ENCODE measurements at places on chromosomes 1 and 21. TPM values are rescaled to one million over a fixed set of nuclear protein-coding genes. Genes with fewer than 3 reads are reported as not detected.

Gene ZC3H12A
- 12.5 TPM for total RNA-seq

Gene KCNK2
- 29.7 TPM for total RNA-seq

Gene FAM43B
- 40.0 TPM for total RNA-seq

Gene LAMC2
- total RNA-seq = 0.06 TPM

Gene TMIGD3
- total RNA-seq = 27.2 TPM

Gene SPATC1L
- 16.8 TPM for total RNA-seq

Gene NID1
- 71.2 TPM for total RNA-seq

DNA sequence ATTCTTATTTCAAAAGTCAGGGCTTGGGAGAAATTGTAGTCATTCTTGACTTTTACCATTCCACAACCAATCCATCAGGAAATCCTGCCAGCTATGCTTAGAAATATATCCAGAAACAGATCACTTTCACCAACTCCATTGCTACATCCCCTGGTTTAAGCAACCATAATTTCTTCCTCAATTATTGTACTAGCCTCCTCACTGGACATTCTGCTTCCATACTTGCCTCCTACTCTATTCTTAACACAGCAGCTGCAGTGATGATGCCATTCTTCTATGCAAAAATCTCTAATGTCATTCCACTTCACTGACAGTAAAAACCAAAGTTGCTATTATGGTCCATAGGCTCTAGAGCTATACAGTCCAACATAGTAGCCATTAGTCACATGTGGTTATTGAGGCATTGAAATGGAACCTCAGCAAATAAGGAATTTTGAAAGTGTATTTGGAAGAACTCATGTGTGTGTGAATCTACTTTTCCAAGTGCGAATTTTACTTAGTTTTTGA is 110.7 kb upstream of the KIAA0040 start:
- H3K4me3 ChIP-seq = no peak overlapping the region
- no peak for DNase-seq
- no peak overlapping the region for H3K27ac ChIP-seq
- no peaks in the 10 kb centered on the region for H3K4me1 ChIP-seq

DNA sequence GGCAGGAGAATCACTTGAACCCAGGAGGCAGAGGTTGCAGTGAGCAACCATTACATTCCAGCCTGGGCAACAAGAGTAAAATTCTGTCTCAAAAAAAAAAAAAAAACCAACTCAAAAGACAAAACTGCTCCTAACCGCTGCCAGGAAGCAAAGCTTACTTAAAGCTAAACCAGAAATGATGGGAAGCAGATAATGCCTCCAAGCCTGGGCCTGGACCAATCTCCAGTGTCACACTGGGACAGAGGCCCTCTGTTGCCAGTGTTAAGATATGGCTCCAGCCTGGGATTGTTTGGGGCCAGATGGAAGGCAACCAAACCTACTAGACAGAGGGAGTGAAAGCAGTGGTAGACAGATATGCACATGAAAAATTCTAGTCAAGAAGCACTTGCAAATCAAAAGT is 36.9 kb downstream of the NSL1 start:
- H3K27ac ChIP-seq = no peak overlapping the region
- no peak for DNase-seq
- peaks cover 23% of the 10 kb centered on the region for H3K4me1 ChIP-seq
- H3K36me3 ChIP-seq = no peaks in the 10 kb centered on the region
- H3K4me3 ChIP-seq = no peak overlapping the region

DNA sequence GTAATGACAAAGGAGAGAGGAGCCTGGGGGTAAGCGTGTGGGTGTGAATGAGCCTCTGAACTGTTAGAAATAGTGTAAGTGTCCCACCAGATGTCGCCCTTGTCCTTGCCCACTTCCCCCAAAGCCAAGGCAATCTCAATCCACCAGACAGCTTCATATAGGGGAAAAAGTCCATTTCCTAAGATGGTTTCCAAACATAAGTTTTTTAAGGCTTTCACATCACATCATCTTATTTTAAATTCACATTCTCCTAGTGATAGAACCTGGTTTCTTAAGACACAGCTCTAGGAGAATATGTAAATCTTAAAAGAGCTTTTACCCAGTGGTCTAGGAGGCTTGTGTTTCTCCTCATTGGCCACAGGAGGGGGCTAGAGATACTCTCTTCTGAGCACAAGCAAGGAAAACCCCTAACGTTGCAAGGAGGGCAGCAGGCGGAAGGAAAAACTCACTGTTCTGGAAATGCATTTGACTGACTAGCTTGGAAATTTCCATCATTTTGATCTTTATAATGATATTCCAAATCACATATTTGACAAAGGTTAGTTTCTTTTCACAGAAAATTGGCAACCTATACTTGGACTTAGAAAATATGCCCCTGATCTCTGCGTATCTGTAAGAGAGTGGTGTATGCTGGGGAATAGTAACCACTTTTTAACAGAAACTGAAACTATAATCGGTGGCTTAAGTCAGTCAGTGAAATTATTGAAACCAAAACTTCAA is 51.9 kb upstream of the LPAR3 start:
- DNase-seq = peak; percentile 75
- H3K27me3 ChIP-seq = no peaks in the 10 kb centered on the region
- H3K27ac ChIP-seq = peak overlapping the region; percentile 19
- no peaks in the 10 kb centered on the region for H3K36me3 ChIP-seq
- peak overlapping the region; percentile 52 for H3K4me3 ChIP-seq
- peaks cover 12% of the 10 kb centered on the region for H3K4me1 ChIP-seq

- no peak overlapping the region for H3K27ac ChIP-seq
- DNase-seq = no peak
- no peaks in the 10 kb centered on the region for H3K36me3 ChIP-seq
- H3K27me3 ChIP-seq = no peaks in the 10 kb centered on the region
- H3K4me1 ChIP-seq = no peaks in the 10 kb centered on the region
Observed at GRCh38 chr1:215594640-215595039, 27.5 kb downstream of the KCTD3 start.

DNA sequence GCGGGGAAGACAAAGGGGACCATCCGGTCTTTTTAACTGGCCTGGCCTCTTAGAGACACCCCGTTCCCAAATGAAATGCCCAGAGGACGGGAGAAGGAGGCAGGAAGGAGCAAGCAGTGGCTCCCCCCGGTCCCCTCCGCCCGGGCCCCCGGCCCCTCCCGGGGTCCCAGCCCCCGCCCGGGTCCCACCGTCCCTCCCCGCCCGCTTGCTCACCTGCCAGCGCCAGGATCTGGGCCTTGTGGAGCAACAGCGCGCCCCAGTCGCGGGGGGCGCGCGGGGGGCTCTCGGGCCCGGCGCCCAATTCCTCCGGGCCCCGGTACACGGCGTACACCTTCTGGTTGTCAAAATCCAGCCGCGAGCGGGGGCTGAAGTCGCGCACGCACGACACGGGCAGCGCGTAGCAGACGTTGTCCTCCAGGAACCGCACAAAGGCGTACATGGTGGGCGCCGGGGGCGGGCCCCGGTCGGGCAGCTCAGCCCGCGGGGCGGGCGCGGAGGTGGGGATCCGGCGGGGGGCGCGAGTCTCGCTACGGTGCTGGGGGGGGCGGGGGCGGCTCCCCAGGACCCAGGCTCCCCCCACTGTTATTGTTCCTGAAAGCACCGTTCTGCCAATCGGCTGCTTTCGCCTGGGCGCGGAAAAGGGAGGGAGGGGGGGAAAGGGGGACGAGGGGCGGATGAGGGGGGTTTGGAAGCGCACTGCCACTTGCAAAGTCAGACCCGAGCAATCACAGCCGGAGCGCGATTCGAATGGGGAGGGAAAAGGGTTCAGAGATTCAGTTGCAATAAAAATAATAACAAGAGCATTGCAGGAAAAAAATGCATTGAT is at the start of gene BEND5:
Gene BEND5 (minus strand): TSS at position 499 of the 826 bp plus-strand sequence. CDS start 60 bp downstream, at position 439.
- DNase-seq = peak; percentile 62
- no peaks in the 10 kb centered on the region for H3K36me3 ChIP-seq
- peak within 1 kb of the TSS; percentile 78 for H3K4me3 ChIP-seq

DNA sequence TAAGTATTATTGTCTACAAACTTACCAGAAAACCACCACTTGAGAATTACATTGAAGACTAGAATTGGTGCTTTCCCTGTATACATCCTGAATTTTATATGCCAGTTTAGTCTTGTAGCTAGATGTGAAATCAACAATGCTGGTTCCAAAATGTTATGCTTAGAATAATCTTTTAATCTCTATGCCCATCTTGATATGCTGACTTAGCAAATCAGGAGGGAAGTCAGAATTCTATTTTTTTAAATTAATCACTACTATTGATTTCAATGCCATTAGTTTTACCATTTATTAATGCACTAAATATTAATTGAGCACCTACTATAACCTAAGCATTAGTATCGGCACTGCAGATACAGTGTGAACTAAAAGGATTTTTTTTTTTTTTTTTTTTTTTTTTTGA is 641.6 kb upstream of the ADGRL4 start:
- H3K27ac ChIP-seq = no peak overlapping the region
- H3K27me3 ChIP-seq = no peaks in the 10 kb centered on the region
- no peak for DNase-seq
- no peaks in the 10 kb centered on the region for H3K4me1 ChIP-seq

DNA sequence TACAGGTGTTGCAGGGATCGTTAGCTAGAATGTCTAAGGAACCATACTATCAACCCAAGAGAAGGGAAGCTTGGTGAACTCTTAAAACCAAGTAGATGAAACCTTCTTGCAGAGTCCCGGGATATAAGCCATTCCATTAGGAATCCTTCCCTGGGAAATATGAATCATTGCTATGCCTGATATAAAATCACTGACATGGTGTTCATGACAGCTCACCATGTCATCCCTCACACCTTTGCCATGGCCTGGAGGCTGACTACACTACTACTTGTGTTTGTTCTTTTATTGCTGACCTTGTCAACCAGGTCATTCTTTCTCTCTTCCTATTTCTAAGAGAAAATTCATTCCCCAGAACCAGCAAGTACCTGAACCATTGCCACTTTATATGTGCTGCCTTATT is 12.1 kb downstream of the ST6GALNAC3 start:
- H3K36me3 ChIP-seq = no peaks in the 10 kb centered on the region
- H3K4me1 ChIP-seq = no peaks in the 10 kb centered on the region
- no peak for DNase-seq

DNA sequence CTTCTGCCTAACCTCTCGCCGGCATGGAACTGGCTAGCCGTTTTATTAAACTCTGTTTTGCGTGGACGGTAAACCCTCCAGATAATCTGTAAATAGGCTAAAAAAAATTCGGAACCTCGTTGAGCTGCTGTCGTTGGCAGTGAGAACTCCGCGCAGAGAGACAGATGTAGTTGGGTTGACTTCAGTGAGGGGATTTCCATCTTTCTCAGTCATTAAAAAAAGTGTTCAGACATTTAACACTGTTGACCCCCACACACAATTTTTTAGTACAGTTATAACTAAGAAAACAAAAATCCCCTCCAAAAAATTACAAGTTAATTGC is 464 bp downstream of the PARK7 start:
- H3K4me3 ChIP-seq = peak overlapping the region; percentile 72
- H3K36me3 ChIP-seq = no peaks in the 10 kb centered on the region
- H3K27me3 ChIP-seq = no peaks in the 10 kb centered on the region
- peak overlapping the region; percentile 96 for H3K27ac ChIP-seq

DNA sequence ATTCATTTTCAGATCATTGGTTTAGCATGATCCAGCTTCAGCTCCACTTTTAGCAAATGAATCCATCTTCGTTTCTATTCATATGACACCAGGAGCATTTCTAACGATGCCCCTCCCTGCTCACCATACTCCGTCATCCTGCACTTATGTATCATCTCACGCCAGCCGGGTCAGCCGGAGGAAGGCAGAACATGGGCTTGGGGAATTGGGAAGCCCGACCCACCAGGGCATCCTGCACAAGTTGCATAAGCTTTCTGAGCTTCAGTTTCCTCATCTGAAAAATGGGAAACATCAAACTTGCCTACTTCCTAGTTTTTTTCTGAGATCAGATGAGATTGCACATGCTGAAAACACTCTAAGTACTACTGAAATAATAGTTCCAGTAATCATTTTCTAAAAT is 194.7 kb downstream of the AK5 start:
- H3K4me1 ChIP-seq = no peaks in the 10 kb centered on the region
- H3K36me3 ChIP-seq = no peaks in the 10 kb centered on the region
- no peak overlapping the region for H3K4me3 ChIP-seq

- H3K27ac ChIP-seq = no peak overlapping the region
- no peaks in the 10 kb centered on the region for H3K27me3 ChIP-seq
- no peak for DNase-seq
Observed at GRCh38 chr21:45465611-45466329, 60.8 kb downstream of the COL18A1 start.

DNA sequence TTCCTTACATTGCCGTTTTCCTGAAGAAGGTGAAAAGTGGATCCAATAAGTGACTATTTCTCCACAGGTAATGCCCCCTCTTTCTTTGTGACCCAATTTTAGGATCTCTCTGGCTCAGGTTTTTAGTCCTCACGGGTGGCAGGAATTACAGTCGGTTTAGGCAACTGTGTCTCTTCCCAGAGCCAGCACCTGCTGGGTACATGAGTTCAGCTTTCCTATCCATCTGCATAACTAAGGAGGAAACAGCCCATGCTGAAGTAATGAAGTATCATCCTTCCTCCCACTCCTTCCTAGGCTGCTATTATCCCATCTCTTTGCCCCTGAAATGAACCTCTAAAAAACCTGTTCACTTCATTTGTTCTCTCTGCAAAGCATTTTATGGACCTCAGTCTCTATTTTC is 544.6 kb downstream of the NEGR1 start:
- H3K27me3 ChIP-seq = no peaks in the 10 kb centered on the region
- H3K4me3 ChIP-seq = no peak overlapping the region
- no peak overlapping the region for H3K27ac ChIP-seq
- DNase-seq = no peak
- no peaks in the 10 kb centered on the region for H3K4me1 ChIP-seq
- no peaks in the 10 kb centered on the region for H3K36me3 ChIP-seq

- H3K27me3 ChIP-seq = no peaks in the 10 kb centered on the region
- DNase-seq = no peak
- H3K4me1 ChIP-seq = no peaks in the 10 kb centered on the region
- no peaks in the 10 kb centered on the region for H3K36me3 ChIP-seq
Observed at GRCh38 chr1:115922801-115923200, 53.5 kb upstream of the SLC22A15 start.

GRCh38 chr21:16241479-16241963 is 511.7 kb downstream of the USP25 start:
- H3K4me3 ChIP-seq = no peak overlapping the region
- no peak overlapping the region for H3K27ac ChIP-seq
- H3K36me3 ChIP-seq = no peaks in the 10 kb centered on the region
- DNase-seq = no peak

- no peak for DNase-seq
- no peaks in the 10 kb centered on the region for H3K36me3 ChIP-seq
- H3K4me1 ChIP-seq = no peaks in the 10 kb centered on the region
- no peak overlapping the region for H3K4me3 ChIP-seq
- peak overlapping the region; percentile 27 for H3K27ac ChIP-seq
Observed at GRCh38 chr1:240237305-240237721, 145.6 kb downstream of the FMN2 start.

All from adrenal gland (tissue), 19 donors.